Muscle of leg (tissue), 16 donors: ENCODE measurements at places on chromosomes 2 and 18. TPM values are rescaled to one million over a fixed set of nuclear protein-coding genes. Genes with fewer than 3 reads are reported as not detected.

GRCh38 chr18:46623541-46623940 is 33.5 kb downstream of the LOXHD1 start:
- peak; percentile 22 for DNase-seq

GRCh38 chr18:68438983-68439382 is 275.9 kb downstream of the TMX3 start:
- DNase-seq, result peak; percentile 16

DNA sequence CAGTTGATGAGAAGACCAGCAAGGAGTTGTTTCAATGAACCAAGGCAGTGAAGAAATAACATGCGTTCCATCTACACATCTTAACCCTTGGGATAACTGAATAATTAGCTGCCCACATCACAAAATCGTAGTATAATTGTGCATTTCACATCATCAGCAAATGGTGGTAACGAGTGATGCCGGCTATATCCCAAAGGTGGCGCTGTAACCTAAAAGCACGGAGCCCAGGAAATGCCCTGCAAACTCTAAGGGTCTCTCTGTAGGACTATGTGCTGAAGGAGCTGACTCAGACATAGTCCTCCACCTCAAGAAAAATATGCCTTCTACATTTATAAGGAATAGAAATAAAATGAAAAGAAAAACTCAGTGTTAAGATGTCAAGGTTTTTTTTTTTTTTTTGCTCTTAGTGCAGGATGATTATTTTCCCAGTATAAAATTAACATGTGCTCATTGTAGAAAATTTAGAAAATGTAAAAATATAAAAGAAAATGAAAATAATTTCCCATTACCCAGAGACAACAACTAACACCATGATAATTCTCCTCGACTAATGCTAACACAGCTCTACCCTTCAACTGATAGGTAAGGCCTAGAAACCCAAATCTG is 23.1 kb upstream of the DSG3 start:
- DNase-seq, result no peak

DNA sequence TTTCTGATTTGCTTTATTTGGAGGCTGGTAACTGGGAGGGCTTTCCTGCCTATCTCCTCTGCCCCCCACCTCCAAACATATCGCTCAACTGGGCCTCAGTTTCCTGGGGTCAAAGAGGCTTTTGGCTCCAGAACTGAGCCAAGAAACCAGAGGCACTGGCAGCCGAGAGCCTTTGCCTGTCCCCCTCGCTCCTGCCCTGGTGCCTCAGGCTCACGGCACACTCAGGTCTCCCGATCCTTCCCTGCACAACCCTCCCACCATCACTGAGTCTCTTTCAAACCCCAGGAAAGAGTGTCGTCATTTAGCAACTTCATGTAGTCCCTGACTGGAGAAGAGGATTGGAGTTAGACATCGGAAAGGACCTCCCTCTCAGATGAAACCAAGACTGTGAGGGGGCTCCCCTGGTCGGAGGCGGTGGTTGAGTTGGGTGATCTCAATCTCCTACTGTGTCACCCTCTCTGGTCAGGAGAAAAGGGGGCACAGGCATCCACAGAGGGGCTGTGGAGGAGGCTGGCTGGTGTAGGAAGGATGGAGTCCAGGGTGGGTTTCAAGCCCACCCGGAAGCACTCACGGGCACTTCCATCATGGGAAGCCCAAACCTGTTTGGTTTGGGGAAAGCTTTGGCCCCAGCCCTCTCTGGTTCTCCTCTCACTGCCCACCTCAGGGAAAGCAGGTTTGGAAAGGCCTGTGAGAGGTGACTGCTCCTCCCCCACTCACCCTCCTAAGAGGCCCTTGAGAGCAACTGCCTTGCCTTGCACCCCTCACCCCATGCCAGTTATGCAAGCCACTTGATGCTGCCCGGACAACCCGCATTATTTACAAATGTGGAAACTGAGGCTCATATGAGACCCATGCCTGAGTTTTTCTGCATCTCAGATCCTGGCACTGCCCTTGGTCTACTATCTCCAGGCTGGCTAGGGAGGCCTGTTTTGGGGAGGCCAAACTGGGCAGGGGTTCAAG is 62.3 kb downstream of the TNS1 start:
- DNase-seq, result no peak

GRCh38 chr2:224982910-224983711 is 59.2 kb downstream of the DOCK10 start:
- peak; percentile 98 for DNase-seq

- DNase-seq, result no peak
Observed at GRCh38 chr18:58452454-58453166, 176.3 kb downstream of the ALPK2 start.

- no peak for DNase-seq
Observed at GRCh38 chr18:79862562-79862961, 64.8 kb downstream of the KCNG2 start.

GRCh38 chr2:160388464-160389263 is 104.9 kb downstream of the RBMS1 start:
- DNase-seq, result peak; percentile 79

- DNase-seq, result peak; percentile 90
Observed at GRCh38 chr18:37403100-37403781, 162.4 kb downstream of the CELF4 start.

- DNase-seq, result no peak
Observed at GRCh38 chr2:236600892-236601291, 31.3 kb downstream of the ACKR3 start.

DNA sequence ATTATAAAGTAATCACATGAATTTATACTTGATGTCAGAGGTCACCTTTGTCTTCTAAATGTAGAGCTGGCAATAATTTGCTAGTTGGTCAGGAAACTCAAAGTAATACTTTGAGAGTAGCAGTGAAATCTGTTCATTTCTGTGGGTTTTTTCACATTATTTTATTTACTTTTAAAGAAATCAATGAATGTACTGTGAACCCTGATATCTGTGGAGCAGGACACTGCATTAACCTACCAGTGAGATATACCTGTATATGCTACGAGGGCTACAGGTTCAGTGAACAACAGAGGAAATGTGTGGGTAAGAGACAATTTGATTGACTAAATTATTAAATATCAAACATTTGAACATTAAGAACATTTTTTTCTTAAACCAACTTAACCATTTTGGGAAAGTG is 203.0 kb upstream of the RASGRP3 start:
- DNase-seq, result no peak

DNA sequence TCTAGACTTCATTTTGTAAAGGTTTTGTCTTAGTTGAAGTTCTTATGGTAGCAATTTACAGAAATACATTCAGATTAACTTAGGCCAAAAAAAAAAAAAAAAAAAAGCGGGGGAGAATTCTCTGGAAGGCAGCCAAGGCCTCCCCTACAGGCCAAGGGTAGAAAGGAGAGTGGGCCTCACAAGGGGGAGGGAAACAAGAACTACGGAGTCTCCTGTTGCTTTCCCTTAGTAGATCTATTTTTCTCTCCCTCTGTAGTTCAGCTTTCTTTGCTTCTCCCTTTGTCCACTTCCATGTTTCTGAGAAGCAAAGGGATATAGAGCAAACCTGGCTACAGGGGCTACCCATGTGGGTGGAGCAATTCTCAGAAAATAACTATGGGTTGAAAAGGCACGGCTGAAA is 2.4 kb upstream of the STK11IP start:
- peak; percentile 90 for DNase-seq

DNA sequence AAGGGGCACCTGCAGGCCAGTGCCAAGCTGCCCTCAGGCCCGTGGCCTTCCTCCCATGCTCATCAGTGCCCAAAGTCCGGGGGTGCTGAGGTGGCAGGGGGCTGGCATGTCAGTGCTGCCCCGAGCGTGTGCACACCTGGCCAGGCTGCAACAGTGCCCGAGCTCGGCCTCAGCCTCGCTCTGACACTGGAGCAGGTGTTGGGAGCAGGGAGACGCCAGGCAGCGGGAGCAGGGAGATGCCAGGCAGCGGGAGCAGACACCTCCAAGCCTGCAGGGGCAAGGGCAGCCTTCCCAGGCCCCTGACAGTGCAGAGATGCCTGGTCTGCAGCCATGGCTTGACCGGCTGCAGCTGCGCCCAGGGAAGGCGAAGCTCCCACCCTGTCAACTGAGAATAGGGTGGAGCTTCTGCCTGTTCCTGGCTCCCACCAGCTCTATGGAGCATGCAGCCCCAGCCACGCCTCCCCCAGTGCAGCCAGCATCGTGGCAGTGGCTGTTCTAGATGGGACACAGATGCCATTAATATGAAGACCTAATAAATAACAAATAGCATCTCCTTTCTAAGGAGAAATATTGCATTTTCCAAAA is 82.4 kb downstream of the DTNB start:
- DNase-seq, result peak; percentile 51

- peak; percentile 76 for DNase-seq
Observed at GRCh38 chr2:150279686-150280085, 207.8 kb downstream of the RND3 start.

GRCh38 chr2:204114295-204115136 is 178.0 kb downstream of the ICOS start:
- DNase-seq, result peak; percentile 31

DNA sequence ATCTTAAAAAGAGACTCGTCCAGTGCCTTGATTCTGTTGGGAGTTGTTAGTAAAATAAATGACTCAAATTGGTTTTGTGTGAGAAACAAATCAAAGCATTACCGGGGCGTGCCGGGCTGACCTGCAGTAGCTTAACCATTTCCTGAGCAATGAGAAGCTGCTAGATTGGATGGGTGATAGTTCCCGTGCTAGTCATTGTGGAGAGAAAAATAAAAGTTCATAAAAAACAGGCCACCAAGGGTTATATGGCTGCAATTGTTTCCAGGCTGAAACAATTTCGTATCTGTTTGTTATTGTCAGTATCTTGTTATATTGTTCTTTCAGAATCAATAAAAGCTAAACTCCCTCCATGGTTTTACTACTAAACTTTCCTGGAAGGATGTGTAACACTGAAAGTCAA is 314.4 kb downstream of the MTX2 start:
- peak; percentile 25 for DNase-seq

GRCh38 chr2:211035548-211036185 is 479.3 kb downstream of the CPS1 start:
- peak; percentile 17 for DNase-seq

DNA sequence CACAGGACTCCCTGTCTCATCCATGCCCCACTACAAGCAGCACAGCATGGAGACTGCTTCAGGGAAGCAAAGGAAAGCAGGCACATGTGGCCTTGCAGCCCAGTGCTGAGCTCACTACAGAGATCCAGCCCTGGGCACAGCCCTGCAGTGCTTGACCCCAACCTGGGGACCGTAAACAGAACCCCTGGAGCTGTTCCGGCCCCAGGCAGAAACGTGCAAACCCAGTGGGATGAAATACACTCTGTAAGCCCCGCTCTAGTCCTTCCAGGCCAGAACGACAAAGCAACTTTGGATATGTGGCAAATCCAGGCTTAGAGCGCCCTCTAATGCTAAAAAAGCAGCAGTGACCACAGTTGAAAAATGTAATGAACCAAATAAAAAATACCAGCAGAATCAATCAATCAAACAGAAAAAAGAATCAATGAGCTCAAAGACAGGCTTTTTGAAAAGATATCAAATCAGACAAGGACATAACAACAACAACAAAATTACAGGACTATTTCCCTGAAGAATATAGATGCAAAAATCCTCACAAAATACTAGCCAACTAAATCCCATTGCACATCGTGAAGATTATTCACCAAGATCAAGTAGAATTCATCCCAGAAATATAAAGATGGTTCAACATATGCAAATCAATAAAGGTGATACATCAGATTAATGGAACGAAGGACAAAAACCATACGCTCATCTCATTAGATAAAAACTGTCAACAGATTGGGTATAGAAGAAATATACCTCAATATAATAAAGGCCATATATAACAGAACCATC is 45.6 kb downstream of the ZNF519 start:
- DNase-seq, result peak; percentile 57

DNA sequence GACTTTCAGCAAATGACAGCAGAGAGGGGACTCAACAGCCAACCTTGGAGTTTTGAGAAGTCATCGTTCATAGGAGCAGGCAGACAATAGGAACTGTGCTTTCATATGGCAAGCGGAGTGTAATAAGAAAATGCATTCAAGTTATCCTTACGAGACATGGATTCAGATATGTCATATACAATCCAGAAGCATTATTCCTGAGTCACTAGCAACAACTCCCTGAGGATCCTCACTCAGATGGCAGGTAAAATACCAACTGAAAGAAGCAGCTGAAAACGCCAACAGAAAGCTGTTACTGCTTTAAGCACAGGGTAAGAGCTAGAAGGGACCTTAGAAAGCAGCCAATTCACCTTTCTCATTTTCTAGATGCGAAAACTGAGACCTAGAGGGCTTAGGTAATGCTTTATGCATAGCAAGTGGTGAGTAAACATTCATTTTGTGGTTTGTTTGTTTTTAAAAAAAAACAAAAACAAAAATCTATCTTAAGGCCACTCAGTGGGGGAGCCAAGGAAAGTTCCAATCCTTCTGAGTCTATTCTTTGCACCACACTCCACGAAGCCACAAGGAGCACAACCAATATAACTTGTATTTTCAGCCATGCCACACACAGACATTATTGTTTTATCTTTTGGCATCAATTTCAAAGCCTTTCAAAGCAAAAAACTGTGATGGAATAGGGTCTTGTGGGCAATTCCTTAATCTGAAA is 89.1 kb upstream of the RIOK3 start:
- no peak for DNase-seq

GRCh38 chr2:75130171-75130570 is 69.1 kb downstream of the TACR1 start:
- no peak for DNase-seq

DNA sequence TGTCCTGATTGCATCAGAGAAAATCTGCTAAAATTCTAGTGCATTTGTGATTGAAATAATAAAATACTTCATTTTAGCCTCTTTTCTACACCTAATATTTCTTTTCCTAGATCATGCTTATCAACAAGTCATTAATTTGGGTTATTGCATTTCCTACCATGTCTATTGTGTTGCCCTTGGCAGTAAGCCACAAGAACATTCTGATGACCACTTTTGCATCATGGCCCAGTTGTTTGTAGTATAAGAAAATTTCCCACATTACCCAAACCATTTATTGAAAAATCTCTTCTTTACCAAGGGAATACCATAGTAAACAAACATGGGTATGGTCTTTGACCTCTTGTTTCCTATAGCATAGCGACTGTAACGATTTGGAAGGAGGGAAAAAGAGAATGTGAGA is 76.3 kb downstream of the R3HDM1 start:
- DNase-seq, result no peak

The BMP10 gene
- not detected for total RNA-seq

The THAP4 gene
- total RNA-seq, result 43.9 TPM

The GPR55 gene
- total RNA-seq, result not detected

The GRHL1 gene
- total RNA-seq, result 1.0 TPM

The ASB18 gene
- total RNA-seq, result 4.7 TPM

The ANKRD30B gene
- under 0.01 TPM for total RNA-seq

The WDR43 gene
- total RNA-seq, result 37.3 TPM

The COX7A2L gene
- total RNA-seq, result 155 TPM

The HRH4 gene
- 0.09 TPM for total RNA-seq

The EMILIN1 gene
- 76.9 TPM for total RNA-seq

The TRAF3IP1 gene
- 4.4 TPM for total RNA-seq

The ST8SIA3 gene
- 0.09 TPM for total RNA-seq

The PRKRA gene
- total RNA-seq, result 51.7 TPM

The ST6GAL2 gene
- 4.4 TPM for total RNA-seq

The OST4 gene
- total RNA-seq, result 376 TPM

The CD226 gene
- total RNA-seq, result 0.53 TPM

The CRYGC gene
- not detected for total RNA-seq

The SRSF7 gene
- total RNA-seq, result 92.9 TPM

The GAREM1 gene
- total RNA-seq, result 7.4 TPM
